ENCODE measurements at places on chromosomes 12 and 14.

GRCh38 chr12:126027825-126028224, 962.6 kb downstream of the AACS start:
- DNase-seq, result no peak

GRCh38 chr14:76929927-76930326, 98.6 kb downstream of the IRF2BPL start:
- no peak for DNase-seq

DNA sequence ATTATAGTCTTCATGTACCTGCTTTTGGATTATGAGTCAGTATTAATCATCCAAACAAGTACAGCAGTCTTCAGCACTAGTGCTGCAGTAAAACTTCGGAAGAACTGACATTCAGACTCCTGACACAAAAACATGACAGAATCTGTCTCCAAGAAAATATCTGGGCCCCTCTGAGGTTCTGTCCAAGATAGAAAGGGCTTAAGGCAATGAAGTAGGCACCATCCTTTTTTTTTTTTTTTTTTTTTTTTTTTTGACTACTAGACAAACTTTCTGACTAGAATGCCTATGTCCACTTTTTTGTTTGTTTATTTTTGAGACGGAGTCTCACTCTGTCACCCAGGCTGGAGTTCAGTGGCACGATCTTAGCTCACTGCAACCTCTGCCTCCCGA, 112.5 kb downstream of the MED13L start:
- DNase-seq, result no peak

DNA sequence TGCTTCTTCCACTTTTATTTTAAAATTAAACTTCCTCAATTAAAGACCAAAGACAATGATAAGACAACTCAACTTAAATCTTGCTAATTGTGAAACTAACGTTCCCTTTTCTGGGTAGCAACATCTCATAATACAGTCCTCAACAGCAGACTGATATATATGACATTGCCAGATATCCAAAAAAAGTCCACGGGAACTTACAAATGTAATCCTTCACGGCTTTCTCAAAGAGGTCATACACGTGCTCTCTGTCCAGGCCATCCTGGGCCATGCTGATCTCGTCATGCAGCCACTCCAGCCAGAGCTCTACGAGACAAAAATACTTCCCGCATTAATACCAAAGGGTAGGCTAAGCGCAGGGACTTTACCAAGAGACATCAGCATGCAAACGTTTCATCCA, 13.3 kb downstream of the SART3 start:
- no peak for DNase-seq
